ENCODE measurements at places on chromosomes 1 and 21. TPM values are rescaled to one million over a fixed set of nuclear protein-coding genes. Genes with fewer than 3 reads are reported as not detected.

GRCh38 chr1:86487131-86487810 is 18.5 kb downstream of the CLCA1 start:
- DNase-seq, result no peak

DNA sequence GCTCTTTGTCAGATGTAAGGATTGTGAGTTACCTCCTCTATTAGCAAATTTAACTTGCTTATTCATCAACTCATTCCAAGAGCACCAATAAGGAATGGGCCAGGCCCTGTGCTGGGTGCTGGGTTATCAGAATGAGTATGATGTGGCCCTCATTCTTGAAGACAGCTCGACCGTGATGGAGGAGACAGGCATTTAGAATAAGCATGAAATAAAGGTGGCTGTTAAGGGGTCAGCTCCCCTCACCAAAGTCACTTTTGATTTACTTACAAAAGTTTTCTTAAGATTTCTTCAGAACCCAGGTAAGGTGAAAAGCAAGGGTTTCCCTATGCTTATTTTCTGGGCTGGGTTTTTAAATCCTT is 15.3 kb upstream of the PADI1 start:
- no peak for DNase-seq

DNA sequence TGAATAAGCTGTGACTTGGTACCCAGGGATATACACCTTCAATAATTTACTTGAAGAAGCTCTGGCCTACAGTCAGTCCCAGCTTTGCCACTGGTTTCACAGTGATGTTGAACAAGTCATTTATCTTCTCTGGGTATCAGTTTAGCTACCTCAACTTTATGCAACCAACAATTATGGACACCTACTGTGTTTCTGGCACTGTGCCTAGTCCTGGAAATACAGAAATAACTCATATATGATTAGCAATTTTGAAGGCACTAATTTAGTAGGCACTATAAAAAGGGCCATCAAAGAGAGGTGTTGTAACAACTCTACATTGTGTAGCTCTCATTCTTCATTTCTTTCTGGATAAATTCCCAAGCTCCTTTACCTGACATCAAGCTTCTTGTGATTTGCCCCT is 88.6 kb upstream of the SPATA6 start:
- DNase-seq, result no peak

GRCh38 chr1:15786581-15786980 is 20.9 kb downstream of the UQCRHL start:
- no peak for DNase-seq

DNA sequence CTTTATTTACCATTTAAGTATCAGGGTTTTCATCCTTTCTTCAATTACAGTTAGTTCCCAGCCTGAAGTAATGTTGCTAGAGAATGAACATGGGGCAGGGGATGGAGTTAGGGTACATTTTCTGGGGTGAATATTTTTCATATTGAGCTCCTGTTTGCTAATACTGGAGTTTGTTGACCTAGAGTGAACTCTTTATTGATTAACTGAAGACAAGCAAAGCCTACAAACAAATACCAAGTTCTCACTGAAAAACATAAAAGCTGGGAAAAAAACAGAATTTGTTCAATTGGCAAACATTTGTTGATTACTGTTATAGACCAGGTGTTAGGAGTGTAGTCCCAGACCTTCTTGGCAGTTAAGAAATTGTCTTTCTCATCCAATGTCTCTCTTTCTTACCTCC is 28.2 kb upstream of the PIGV start:
- DNase-seq, result no peak

GRCh38 chr1:94917251-94917650 is 9.7 kb downstream of the CNN3 start:
- DNase-seq, result no peak

S100A8 gene
- not detected for total RNA-seq

All from SJCRH30 (cell line).